AG09309 (cell line): ENCODE measurements at places on chromosomes 4 and X.

- DNase-seq = no peak
Observed at GRCh38 chr4:125400756-125401155, 86.0 kb downstream of the FAT4 start.

GRCh38 chrX:148365233-148365632 lies 135.2 kb upstream of the AFF2 start:
- DNase-seq = no peak

GRCh38 chrX:20495575-20495974 lies 228.9 kb upstream of the RPS6KA3 start:
- DNase-seq = no peak

DNA sequence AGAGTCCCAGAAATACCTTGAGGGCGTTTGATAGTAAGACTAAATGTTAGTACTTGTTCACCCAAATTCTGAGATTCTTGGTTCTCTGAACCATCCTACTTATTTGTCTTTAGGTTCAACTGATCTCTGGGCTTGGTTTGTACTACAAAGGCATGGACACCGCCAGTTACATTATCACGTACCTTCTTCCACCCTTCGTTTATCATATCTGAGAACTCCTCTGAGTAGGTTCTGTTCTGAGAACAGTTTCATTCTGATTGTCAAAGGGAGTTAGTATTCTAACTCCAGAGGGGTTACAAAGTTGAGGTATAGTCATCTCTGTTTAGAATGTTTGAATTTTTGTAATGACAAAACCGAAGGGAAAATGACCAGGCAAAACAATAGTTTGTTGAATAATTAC lies 19.3 kb downstream of the ZFX start:
- no peak for DNase-seq

DNA sequence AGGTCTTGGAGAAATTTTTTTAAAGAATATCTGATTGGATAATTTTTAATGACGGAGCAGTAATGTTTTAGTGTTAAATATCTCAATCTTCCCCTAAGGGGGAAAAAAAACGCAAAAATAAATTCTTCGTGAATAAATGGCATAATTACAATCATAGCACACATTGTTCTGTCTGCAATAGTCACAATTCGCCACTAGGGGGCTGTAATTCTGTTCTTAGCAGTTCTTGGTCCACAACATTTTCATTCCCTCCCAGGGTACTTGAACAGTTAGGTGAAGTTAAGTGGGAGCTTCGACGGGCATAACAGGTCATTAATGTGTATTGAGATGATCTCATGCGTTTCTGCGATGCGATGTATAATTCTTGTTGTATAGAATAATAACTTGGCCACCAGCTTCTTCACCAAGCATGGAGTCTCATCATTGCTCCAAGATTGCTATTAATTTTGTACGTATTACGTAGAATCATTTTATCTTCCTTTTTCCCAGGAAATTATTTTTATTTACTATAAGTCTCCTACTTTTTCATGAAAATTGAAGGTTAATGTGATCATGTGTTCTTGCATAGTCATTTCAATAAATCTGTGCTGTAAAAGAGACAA lies 27.2 kb downstream of the HTR2C start:
- DNase-seq = no peak

- DNase-seq = no peak
Observed at GRCh38 chr4:15792974-15793373, 14.8 kb downstream of the CD38 start.

DNA sequence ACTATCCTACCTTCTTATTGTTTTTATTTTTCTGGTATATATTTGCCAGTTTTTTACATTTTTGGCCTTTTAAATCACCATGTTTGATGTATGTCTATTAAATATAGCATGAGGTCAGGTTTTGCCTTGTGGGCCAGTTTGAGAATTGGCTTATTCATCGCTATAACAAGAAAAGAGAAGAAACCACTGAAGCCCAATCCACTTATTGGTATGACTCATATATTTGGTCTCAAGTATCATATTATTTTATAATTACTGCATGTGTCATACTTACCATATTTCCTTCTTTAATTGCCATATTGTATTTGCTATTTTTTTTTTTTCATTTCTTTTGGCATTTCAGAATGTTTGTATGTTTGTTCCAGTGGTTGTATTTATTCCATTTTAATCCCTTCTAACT lies 99.3 kb downstream of the IRF2 start:
- no peak for DNase-seq

DNA sequence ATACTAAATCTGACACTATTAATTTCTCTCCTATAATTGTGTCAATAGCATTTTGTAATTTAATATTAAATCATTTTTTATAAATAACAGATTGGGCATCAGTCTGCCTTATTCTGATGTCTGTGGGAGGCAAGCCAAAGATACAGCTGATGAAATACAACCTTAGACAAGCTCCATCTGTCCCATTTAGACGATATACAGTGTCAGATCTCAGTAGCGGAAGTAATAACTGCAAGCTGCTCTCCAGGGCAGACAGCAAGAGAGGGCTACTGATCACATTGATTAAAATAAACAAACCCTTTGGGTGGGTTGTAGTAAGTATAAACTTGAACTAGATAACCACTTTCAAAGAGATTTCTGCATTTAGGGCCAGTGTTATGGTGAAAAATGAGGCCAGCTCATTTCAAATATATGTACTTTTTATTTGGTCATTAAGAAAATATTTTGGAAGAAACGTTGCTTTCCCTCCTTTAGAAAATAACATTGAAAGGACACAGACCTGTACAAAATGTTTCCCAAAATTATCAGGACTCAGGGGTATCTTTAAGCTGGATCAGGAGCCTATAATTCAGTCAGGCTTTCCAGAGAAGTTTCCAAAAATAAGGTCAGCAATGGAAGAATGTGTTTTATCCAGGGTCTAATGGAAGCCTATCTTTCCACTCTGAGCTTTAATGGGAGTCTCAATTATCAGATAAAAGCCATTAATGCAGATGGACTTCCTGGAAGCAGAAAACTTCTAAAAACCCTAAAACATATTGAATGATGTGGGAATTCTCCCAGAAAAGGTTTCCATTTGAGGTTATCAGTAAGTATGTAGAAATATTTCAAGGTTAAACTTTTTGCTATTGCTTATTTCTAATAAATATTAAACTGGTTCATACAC lies 1028.8 kb upstream of the IGFBP7 start:
- DNase-seq = no peak

- DNase-seq = no peak
Observed at GRCh38 chr4:69843932-69844331, 16.0 kb downstream of the SULT1E1 start.

DNA sequence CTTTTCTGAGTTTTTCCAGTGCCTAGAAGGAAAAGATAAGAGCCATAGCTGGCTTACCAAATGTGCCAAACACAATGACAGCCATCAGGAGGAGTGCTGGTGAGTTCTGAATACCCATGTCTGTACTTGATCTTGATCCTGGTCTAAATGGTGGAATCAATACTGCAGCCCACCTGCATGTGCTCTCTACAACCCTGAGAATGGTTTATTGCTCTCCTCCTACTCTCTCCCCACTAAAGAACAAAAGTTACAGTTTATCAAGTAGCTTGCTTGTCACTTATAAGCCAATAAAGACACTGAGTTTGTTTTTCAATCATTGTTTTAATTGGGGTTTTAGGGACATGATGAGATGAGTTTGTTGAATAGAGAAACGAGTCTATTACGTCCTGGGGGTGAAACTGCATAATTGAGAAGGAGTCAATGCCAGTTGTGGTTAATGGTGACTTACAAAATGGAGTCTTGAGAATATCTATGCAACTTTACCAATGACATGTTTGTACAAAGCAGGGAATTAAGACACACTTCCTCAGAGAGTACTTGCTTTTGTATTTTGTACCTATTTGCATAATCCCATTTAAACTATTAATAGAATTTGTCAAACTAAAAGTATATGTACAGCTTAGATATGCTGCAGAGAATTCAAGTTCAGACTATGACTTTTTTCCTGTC lies 20.8 kb upstream of the CXCL3 start:
- no peak for DNase-seq

- DNase-seq = no peak
Observed at GRCh38 chrX:1649621-1650020, 34.8 kb downstream of the ASMT start.

DNA sequence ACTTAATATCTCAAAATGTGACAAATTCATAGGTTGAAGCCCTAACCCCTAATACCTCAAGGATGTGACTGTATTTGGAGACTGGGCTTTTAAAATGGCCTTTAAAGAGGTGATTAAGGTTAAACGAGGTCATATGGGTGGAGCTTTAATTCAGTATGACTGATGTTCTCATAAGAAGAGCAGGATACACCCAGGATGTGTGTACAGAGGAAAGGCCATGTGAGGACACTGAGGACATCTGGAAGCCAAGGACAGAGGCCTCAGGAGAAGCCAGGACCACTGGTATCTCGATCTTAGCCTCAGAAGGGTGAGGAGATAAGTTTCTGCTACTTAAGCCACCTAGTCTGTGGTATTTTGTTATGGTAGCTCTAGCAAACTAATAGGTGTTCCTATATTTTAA lies 49.0 kb upstream of the SHISA3 start:
- DNase-seq = no peak

- no peak for DNase-seq
Observed at GRCh38 chrX:36422368-36422767, 502.8 kb downstream of the CFAP47 start.

GRCh38 chrX:154648931-154649330 lies 4.4 kb downstream of the CTAG2 start:
- no peak for DNase-seq

GRCh38 chrX:21412029-21412428 lies 37.8 kb downstream of the CNKSR2 start:
- DNase-seq = no peak

- DNase-seq = no peak
Observed at GRCh38 chr4:187865914-187866313, 129.7 kb upstream of the ZFP42 start.

- no peak for DNase-seq
Observed at GRCh38 chrX:15245896-15246295, 24.0 kb downstream of the ASB9 start.

DNA sequence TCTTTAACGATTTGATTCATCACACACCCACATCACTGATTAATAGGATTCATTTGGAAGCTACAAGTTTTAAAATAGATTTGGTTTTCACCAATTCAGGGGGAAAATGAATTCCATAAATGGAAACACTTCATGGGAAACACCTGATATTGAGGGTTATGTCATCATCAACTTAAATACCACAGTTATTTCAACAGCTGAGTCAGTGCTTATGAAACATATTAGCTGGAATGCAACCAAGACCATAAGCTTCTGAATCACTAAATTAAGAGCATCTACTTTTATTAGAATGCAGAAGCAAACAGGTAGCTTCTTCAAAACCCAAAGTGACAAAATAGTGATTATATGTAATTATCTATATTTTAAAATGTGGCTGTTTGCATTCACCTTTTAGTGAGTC lies 207.8 kb upstream of the DCAF8L1 start:
- DNase-seq = no peak

- DNase-seq = no peak
Observed at GRCh38 chrX:56588397-56589188, 25.2 kb downstream of the UBQLN2 start.

- DNase-seq = no peak
Observed at GRCh38 chrX:12614266-12614665, 176.9 kb upstream of the PRPS2 start.

GRCh38 chr4:159983082-159983481 lies 880.2 kb downstream of the RAPGEF2 start:
- DNase-seq = no peak

- peak; percentile 62 for DNase-seq
Observed at GRCh38 chr4:121148000-121148399, 16.1 kb downstream of the TNIP3 start.

DNA sequence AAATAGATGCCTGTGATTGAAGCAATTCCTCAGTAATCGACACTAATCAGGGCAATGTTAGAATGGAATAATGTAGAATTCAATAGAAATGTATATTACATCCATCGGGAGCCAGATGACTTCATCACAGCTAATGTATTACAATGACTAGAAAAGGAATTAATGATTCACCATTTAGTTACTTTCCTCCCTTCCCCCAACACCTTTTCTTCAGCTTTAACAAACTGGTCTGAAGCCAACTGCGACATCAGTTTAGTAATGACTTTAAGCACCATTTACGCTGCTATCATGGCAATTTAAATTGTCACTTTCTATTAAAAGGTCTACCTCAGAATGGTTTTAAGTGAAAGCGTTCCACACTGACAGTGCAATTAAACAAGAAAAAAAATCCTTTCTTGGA lies 45.1 kb downstream of the SUPT20HL2 start:
- DNase-seq = no peak

DNA sequence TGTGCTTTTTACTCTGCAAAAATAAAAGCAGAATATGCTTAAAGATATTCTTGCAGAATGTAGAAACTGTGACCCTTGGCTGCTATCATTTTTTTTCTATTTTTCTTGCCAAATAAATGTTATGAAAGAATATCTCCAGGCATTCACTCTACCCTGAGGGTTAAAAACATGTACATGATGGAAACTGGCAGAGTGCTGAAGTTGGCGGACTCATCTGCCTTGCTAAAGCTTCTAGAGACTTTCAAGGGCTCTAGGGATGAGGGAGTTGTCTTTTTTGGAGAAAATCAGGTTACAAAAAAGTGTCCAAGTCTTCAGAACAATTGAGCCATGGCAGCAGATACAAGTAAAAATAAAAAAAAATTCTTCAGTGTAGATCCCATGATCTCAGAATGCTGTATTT lies 40.5 kb upstream of the NRK start:
- no peak for DNase-seq

DNA sequence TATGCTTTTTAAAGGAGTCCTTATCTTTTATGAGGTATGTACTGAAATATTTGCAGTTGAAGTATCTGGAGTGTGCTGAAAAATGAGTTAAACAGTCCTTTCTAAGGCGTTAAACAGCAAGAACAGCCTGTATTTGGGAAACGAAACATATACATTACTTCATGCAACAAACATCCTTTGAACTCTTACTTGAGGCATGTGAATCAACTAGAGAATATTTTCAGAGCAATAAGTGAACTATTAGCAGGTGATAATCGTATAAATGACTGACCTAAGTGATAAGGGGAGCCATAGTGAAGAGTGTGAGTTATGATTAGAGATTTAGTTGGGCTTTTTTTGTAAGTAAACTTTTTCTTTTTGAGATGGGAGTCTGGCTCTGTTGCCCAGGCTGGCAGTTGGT lies 45.9 kb upstream of the RHOH start:
- DNase-seq = no peak

DNA sequence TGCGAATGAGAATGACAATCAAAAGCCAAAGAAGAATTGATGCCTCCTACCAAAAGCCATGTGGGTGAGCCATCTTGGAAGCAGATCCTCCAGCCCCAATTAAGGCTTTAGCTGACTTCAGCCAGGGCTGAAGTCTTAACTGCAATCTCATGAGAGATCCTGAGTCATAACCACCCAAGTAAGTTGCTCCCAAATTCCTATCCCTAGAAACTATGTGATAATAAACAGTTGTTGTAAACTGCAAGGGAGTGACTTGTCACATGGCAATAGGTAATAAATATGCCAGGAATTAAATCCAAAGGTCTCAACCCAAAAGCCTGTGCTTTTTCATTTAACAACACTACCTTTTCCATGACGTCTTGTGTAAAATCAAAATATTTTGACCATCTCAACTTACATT lies 154.2 kb upstream of the TBL1X start:
- DNase-seq = peak; percentile 50

GRCh38 chr4:81472281-81473182 lies 825 bp upstream of the RASGEF1B start:
- no peak for DNase-seq

- no peak for DNase-seq
Observed at GRCh38 chr4:117784266-117784665, 250.0 kb upstream of the NDST3 start.
